ENCODE measurements at places on chromosomes 5 and 9.

- DNase-seq, result peak; percentile 85
These were observed 480.0 kb downstream of the CCDC171 start for GRCh38 chr9:16032799-16033198.

- DNase-seq, result no peak
These were observed 262.0 kb downstream of the SAXO1 start for GRCh38 chr9:18771011-18771410.

GRCh38 chr9:135032868-135033460 lies 54.5 kb upstream of the OLFM1 start:
- no peak for DNase-seq

- DNase-seq, result no peak
These were observed 55.4 kb upstream of the RNF130 start for GRCh38 chr5:180126716-180127681.

- peak; percentile 34 for DNase-seq
These were observed 44.3 kb upstream of the BICD2 start for GRCh38 chr9:92808726-92809451.

DNA sequence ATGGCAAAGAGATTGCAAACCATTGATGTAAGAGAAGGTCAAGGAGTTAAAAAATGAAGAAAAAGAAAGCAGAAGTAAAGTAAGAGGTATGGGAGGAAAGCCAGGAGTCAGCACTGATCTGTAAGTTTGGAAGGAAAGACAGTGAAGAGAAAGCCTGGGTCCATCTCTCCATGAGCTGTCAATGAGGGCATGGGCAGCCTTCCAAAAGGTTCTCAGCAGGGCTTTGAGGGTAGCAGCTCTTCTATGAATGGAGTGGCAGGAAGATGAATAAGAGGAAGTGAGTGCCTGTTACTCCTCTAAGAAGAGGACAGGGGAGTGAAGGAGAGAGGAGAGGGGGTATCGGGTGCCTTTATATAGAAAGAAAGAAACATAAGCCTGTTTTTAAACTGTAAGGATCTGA lies 97.1 kb downstream of the ADCY2 start:
- no peak for DNase-seq

DNA sequence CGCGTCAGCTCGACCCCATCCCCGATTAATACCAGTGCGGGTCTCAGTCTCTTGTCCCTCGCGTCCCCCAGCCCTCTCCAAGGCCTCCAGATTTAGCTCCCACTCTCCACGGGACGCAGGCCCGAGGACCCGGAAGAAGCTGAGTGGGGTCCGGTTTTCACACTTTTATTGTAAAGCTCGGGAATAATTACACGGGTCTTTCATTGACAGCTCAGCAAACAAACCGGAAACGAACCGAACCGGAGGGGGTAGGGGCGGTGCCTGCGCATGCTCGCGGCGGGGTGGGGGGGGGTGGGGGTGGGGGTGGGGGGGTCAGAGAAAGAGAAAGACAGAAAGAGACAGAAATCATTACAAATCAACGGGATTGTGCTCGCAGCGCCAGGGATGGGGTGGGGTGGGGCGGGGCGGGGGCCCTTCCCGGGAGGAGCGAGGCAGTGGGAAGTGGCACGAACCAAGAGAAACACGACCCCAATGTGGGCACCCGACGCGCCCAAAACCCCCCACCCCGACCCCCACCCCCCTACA lies 27.9 kb downstream of the PCDH1 start:
- DNase-seq, result no peak

DNA sequence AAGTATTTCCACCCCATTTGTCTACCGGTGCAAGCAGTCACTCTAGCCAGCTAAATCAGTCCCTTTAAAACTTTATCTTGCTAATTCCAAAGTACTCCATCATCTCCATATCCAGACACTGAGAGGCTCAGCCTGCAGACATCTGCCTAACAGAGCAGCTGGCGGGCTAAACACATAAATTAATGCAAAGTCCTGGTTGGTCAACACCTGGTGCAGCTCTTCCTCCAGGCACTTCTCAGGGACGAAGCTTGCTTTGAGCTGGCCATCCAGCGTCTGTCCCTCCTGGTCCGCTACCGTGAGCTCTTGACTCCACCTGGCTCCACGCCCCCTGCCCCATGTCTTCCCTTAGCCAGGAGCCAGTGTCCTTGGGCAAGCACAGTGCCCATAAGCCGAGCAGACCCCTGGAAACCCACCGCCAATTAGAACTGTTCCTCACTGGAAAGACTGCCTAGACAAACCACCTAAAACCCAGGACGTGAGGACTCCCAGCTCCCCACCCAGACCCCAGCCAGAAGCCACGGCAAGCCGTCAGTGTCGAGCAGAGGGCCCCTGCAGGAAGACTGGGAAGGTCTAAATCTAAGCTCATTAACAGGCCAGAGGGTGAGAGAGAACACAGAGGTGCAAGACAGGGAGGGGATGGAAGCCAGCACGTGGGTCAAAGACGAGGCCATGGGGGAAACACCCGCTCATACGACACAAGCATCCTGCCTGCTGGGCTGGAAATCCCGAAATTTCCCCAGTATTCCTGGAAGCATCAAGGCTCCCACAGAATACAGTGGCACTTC lies 120.0 kb downstream of the COL23A1 start:
- DNase-seq, result no peak
